Vagina (tissue), 2 donors: ENCODE measurements at places on chromosomes 11 and 22. TPM values are rescaled to one million over a fixed set of nuclear protein-coding genes. Genes with fewer than 3 reads are reported as not detected.

Gene RHOD
- 26.5 TPM for total RNA-seq

Gene ELMOD1
- total RNA-seq = not detected

Gene GRIK4
- total RNA-seq = 0.25 TPM

Gene NAALADL1
- total RNA-seq = 30.7 TPM

Gene ANO1
- total RNA-seq = 40.8 TPM

Gene FOLH1
- 3.9 TPM for total RNA-seq

Gene CREB3L1
- 11.8 TPM for total RNA-seq

Gene SBF1
- total RNA-seq = 37.3 TPM

Gene SPI1
- total RNA-seq = 15.5 TPM

Gene CENATAC
- total RNA-seq = 49.8 TPM

Gene MYOD1
- not detected for total RNA-seq

Gene PLEKHA7
- total RNA-seq = 45.9 TPM

Gene P2RY2
- total RNA-seq = 27.3 TPM

Gene SYT13
- 1.2 TPM for total RNA-seq

Gene GPHA2
- total RNA-seq = not detected

Gene ADM
- total RNA-seq = 130 TPM

Gene OR51A2
- not detected for total RNA-seq

Gene TSGA10IP
- not detected for total RNA-seq

Gene CLTCL1
- total RNA-seq = 5.4 TPM

Gene PTPN5
- total RNA-seq = 0.49 TPM

Gene MRGPRF
- total RNA-seq = 84.5 TPM

Gene PHF21A
- total RNA-seq = 66.8 TPM

Gene PLAAT4
- total RNA-seq = 43.5 TPM

Gene UBASH3B
- 2.2 TPM for total RNA-seq

Gene GLB1L3
- 2.2 TPM for total RNA-seq

Gene TCF20
- total RNA-seq = 30.4 TPM
